NCI-H460 (cell line): ENCODE measurements at places on chromosomes 11 and 22. TPM values are rescaled to one million over a fixed set of nuclear protein-coding genes. Genes with fewer than 3 reads are reported as not detected.

TIGD3 gene
- 0.25 and 0.26 TPM in 2 replicates for total RNA-seq

CRYBB3 gene
- not detected in 2 replicates for total RNA-seq

TMEM45B gene
- not detected in 2 replicates for total RNA-seq

DNA sequence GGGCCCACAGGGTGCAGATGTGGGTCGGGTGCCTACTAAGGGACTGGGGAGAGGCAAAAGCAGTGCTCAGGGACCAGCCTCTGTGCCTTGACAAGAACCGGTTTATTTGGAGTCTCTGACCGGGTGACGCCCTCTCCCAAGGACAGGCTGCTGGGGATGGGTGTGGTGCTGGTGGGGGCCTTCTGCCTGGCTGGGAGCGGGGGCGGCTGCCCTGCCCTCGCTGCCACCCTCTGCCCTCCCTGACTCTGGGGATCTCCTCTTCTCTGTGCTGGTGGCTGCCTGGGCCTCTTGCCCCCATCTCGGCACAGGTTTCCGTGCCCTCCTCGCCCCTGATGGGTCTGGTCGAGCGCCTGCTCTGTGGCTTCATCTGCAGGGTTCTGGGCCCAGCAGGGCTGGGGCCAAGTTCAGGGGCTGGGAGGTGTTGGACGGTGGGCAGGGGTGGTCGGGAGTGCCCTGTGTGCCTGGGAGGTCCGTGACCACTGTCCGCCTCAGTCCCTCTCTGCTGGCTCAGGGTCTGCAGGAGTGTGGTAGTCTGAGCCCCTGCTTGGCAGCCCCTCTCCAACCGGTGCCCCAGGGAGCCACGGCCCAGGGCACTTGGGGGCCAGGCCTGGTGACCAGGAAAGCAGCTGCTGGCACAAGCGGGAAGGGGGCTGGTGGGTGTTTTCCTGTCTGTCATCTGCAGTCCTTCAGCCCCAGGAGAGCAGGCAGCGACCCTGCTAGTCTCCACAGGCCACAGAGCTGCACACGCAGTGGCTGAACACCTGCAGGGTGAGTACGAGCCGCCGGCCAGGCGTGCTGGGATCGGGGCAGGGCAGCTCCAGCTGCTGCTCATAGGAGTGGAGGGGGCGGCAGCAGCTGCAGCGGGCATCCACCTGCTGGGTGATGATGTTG is 23.5 kb downstream of the MUC6 start:
- no peak for DNase-seq

- DNase-seq, result no peak
These were observed at the start of gene CLDN5 for GRCh38 chr22:19524170-19525115. Gene CLDN5 (minus strand): TSS chr22:19524410. CDS start chr22:19524255, 155 bp downstream.

GRCh38 chr22:27809700-27810608 is 8.4 kb upstream of the MN1 start:
- DNase-seq, result no peak

DNA sequence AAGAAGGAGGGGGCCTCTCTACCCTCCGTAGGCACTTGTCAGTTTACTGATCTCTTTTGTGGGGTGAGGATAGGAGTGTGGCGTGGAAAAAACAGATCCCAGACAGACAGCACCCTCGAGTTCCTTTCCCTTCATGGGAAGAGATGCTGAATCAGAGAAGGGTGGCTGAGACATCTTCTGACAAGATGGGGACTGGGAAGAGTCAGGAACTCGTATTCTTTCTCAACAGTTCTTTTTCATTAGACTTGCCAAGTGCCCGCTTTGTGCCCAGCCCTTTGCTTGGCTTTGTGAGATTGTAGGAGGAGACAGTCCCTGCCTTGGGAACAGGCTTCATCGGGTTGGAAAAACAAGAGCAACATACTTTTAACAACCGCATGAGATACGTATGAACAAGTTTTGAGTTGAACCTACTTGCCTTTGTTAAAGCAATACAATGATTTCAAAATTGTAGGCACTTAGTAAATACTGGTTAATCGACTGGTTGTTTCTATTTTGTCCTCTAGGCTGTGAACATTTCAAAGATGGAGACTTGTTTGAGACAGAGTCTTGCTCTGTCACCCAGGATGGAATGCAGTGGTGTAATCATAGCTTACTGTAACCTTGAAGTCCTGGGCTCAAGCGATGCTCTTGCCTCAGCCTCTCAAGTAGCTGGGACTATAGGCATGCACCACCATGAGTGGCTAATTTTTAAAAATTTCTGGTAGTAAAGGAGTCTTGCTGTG is 1.1 kb downstream of the RRM1 start:
- no peak for DNase-seq

- no peak for DNase-seq
These were observed 7.0 kb upstream of the TM7SF2 start for GRCh38 chr11:65104628-65105027.

- no peak for DNase-seq
These were observed 21.8 kb downstream of the OSBPL5 start for GRCh38 chr11:3143136-3143880.

DNA sequence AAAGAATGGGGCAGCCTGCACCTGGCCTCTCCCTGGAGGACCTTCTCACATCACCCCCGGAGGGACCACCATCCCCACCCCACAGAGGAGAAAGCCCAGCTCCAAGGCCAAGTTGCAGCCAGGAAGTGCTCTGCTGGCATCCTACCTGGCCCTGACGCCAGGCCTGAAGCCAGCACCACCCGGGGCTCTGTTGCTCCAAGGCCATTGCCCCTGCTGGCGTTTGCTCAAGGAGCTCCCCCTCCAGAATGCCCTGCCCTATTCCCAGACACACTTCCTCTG is 10.2 kb downstream of the RTN4R start:
- no peak for DNase-seq

- no peak for DNase-seq
These were observed 40.9 kb downstream of the CWC15 start for GRCh38 chr11:94932503-94932902.

DNA sequence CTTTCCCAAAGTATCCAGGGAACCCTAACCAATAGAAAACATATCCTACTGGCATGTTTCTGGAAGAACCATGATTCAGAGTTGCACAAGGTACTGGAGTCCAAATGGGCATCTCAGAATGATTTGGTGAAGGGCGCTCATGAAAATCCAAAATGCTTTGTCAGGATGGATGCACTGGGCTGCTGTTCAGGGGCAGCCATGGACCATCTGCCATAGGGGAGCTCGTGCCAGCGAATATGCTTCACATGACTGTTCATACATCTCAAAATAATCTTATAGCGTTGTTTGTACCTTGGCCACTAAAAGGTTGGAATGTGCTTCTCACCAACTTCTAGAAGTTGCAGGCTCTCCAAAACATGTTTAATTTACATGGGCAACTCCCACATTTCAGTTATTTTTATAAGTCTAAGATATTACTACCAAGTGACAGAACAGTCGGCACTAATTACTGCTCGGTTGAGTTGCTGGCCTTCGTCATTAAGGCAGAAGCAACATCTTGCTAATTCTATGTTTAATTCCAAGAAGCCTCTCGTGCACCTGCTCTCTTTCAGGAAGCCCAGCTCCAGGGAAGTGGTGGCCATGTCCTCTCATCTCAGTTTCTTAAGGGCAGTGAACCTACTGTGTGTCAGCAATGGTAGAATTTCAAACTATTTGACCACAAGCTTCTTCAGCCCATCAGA is 1497.7 kb downstream of the TBC1D22A start:
- no peak for DNase-seq

DNA sequence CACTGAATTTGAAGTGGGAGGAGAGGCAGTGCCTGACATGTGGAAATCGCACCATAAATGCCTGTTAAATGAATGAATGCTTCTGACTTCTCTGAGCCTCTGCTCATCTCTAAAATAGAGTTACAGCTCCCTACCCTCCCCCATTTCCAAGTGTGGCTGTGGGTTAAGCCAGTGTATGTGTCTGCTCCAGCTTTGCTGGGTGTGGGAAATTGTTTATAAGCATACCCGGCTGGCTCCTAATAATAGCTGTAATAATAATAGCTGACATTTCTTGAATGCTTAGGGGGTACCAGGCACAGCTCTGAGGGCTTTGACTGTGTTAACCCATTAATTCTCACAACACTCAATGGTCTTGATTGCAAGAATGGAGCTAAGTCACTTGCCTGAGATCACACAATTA is 7.0 kb upstream of the FCHSD2 start:
- DNase-seq, result no peak

- DNase-seq, result no peak
These were observed 673.4 kb downstream of the TBC1D22A start for GRCh38 chr22:47435826-47436225.

GRCh38 chr11:11532574-11532973 is 89.2 kb downstream of the GALNT18 start:
- no peak for DNase-seq

DNA sequence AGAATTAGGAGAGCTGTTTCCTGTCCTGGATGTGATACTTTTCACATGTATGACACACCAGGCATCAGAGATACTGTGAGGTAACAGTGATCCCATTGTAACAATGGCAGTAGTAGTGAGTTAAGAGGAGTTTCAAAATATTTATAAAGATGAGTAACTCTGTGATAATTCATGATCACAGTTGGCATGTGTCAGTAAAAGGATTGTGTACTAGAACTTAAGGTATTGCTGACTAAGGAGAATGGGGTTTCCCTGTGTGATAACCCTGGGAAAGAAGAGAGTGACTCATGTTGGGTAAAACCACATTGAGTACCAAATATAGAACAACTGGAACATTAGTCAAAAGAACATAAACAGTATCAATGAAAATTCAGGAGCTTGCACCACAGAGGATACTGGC is 22.9 kb upstream of the SLC5A1 start:
- no peak for DNase-seq

DNA sequence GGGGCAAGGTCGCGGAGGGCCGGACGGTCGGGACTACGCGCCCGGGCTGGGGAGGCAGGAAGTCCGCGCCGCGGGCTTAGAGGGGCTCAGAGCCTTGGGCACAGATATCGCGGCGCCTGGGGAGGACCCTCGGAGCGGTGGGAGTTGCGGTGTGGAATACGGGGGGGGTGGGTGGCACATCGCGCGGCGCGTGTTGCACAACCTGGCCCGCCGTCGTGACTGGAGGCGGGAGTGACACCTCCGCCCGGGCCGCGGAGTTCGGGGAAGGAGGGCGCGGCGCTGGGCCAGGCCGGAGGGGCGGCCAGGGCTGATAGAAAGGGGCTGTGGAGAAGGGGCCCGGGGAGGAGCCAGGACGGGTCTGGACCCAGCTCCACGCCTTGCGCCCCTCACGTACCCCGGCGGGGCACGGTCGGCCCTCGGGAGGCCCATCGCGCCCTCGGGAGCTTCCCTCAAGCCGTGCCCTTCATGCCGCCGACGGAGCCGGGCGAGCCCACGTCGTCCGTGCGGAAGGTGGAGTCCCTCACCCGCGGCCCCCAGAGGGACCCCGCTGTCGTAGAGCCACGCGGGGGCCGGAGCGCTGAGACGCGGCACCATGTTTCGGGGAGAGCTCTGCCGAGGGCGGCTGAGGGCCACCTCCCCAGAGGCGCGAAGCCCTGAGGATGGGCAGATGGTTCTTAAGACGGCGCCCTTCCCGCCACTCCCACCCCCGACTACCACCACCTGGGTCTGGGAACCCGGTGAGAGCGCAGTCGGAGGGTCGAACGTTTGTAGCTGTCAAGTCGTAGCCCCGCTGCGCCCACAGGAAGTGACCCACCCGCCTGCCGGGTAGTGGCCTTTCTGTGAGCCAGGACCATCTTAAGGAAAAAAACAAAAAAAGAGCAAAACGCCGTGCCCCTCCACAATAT is 729 bp downstream of the IL17RA start:
- no peak for DNase-seq

GRCh38 chr22:23514322-23515038 is 65.6 kb downstream of the IGLL1 start:
- no peak for DNase-seq

- no peak for DNase-seq
These were observed 47.9 kb upstream of the DDI1 start for GRCh38 chr11:103988595-103988969.

DNA sequence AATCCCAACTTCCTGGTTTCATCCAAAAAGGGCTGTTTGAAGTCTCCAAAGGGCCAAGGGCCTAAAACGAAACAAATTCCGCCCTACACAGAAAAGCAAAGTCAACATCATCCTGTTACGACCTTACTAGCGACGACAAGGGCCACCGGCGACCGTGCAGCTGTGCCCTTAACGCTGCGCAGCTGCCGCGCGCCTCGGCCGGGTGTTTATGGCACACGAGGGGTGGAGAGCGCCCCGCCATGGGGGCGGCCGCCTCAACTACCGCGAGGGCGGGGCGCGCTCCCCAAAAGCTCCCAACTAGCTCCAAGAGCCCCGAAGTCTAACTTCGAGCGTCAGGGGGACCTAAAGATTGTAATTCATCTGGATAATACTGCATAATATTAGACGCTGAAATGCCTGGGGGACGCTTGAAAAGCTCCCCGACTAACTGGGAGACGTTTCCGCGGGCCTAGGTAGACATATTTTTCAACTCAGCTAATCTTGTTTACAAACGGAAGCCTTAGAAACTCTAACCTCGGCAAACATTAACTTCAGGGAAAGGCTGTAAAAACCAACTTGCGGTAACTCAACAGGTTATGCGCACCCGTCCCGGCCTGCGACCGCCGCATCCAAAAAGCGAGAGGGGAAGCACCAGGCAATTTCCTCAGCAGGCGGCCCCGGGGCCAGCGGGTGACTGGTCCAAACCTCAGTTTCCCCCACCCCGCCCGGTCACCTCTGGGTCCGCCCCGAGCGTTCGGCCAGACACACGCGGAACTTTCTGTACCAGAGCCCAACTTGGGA is 694 bp downstream of the TMEM123 start:
- DNase-seq, result no peak

DNA sequence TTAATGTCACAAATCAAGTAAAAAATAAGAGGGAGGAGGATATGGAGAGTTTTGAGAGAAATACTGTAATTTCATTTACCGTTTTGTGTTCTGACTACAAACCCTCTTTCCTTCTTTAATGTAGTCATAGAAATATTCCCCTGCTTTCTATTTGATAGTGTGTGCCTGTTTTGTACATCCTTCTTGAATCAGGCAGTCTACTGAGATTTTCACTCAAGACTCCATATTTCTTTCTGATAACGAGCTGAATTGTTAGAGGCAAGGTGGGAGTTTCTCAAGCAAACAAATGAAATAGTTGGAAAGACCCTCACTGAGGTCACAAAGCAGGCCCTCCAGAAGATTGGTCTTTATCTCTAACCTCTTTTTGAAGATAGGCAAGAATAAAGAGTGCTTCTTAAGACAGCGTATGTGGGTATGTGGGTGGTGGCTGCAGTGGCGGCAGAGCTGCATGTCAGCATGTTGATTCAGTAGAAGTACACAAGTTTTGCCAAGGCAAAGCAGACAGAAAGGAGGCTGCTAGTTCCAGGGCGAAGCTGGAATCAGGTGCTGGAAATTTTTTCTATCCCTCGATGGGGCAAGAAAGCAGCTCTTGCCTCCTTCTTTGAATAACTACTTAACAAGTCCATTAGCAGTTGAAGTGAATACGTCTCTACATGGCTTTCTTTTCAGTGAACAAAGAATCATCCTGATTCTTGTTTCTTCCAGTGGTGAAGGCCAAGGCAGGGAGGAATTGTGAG is 164.2 kb downstream of the FAM76B start:
- DNase-seq, result no peak

- DNase-seq, result peak; percentile 11
These were observed 642 bp upstream of the PIK3C2A start for GRCh38 chr11:17208257-17208999.

- no peak for DNase-seq
These were observed 5.9 kb downstream of the SPI1 start for GRCh38 chr11:47372422-47372821.
